ENCODE measurements at places on chromosomes 11 and 22.

DNA sequence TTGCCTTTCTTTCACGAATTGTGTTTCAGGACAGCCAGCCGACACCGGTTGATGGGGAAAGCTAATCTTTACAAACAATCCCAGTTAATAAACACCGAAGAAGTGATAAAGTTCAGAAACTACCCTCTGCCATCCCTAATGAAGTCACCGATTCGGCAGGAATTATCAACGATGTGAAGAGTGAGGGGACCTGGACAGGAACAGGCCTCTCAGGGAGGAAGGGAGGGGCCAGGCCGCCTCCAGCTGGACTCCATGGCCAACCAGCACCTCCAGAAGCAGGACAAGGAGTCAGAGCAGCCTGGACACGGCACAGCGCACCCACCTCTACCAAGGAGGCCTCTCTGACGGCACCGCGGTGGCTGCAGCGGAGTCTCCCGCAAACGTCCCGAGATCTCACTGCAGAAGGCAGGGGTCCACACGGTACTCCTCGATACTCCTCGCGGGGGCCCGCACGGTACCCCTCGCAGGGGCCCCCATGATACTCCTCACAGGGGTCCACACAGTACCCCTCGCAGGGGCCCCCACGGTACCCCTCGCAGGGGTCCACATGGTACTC is 3.9 kb downstream of the TOLLIP start:
- no peak for DNase-seq

GRCh38 chr11:32429477-32429876 is 5.9 kb downstream of the WT1 start:
- DNase-seq, result no peak

DNA sequence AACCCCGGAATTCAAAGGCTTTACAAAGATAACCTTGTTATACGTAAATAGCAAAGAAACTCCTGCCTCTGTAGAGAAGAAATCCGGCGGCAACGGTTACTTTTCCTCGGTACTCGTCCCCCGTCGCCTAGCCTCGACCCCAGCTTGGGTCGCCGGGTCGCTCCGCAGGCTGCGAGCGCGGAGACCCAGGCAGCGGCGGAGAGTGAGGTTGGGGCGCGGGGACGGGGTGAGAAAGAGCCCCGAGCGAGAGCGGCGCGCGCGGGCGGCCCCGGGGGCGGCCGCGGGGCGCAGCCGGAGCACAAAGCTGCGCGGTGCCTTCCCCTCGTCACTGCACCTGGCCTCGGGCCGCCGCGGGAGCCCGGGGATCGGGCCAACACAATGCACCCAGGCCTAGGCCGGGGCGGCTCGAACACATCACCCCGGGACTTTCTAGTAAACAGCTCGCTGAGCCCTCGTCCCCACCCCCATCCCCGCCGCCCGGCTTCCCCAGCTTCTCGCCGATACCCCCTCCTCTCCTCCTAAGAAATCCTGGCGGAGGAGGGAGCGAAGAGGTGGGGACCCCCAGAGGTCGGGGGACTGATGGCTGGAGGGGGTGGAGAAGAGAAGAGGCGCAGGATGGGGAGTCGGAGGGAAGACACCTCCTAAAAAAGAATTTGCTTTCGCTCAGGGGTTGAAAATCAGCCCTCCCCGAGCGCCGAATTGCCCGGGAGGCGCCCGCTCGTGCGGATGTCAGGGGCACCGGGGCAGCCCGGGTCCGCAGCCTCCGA is 845 bp downstream of the MPPED2 start:
- DNase-seq, result no peak

GRCh38 chr22:24247564-24248344 is 2.9 kb upstream of the GGT5 start:
- DNase-seq, result peak; percentile 32

DNA sequence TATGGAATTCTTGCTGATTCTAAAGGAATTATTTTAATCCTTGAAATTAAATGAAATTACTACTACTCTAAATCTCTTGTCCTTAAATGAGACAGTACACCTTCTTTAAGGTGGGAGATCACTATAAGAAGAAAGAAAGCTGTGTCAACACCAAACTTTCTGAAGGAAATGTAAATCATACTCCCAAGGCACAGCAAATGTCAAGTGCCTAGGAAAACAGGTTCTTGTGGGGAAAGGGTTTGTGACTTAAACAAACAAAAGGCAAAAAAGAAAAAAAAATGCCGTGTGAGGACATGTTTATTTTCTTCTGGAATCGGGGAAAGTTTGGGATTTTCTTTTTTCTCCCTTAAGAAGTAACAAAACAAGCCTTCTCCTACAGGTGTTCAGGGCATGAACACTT is 745.1 kb downstream of the DLG2 start:
- no peak for DNase-seq

- DNase-seq, result no peak
Measured at GRCh38 chr22:48316257-48317250, 1511.1 kb downstream of the BRD1 start.

DNA sequence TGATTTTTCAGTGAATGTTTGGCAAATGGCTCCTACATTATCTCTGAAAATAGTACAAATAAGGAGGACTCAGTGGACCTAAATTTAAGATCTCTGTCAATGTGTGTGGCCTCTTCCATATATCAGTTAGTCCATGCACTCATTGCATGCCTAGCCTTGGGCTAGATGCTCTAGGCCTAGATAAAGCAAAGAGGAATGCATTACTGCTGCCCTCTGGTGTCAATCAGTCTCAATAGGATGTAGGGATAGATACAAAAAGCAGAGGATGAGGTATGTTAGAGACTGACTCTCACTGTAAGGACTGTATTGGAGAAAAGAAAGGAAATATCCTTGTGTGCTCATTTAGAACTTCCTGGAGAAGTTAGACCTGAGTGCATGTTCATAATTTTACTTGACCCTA is 42.0 kb downstream of the MS4A2 start:
- no peak for DNase-seq

All from activated T-cell treated with anti-CD3 and anti-CD28 coated beads for 1 hour (primary cell).